ENCODE measurements at places on chromosomes 3 and 15.

DNA sequence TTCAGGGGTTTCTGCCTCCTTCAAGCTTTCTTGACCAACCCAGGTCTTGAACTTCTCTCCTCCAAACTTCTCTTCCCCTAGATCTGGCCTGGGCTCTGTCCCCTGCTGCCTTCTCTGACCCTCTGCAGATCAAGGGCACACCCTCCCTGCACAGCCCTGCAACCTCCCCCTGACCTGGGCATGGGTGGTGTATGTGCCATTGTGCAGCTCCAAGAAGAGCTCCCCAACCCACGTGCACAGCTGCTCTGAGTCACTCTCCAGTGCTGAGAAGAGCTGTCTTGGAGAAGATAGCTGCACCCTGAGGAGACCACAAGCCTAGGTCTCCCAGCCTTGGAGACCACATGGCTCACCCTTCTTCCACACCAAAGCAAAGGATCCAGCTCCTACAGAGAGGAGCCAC is 8.0 kb downstream of the MAN2C1 start:
- DNase-seq, result no peak

DNA sequence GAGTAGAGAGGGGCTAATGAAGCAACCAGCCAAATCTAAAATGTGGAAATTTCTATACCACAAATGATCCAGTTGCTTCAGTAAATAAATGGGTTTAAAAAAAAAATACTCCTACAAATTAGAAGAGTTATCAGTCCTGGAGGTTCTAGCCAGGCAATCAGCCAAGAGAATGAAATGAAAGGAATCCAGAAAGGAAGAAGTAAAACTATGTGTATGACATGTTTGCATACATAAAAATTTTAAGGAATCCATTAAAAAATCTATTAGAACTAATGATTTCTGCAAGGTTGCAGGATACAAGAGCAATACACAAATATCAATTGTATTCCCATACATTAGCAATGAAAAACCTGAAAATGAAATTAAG is 9.6 kb downstream of the MESP2 start:
- DNase-seq, result no peak

DNA sequence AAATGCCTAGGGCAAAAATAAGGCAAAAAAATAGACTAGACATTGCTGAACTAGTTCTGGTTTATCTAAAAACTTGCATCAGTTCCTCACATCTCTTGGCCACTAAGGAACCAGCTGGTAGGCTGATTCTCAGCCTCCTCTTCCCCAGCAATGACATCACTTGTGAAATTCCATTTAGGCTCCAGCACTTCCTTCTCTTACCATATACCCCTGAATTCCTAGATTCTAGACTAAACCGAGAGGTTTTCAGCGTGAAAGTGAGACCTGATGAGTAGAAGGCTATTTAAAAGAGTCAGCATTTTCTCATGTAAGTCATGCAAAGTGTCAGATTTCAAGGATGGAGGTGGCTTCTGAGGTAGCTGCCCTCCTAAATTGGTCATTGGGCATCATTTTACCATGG is 247.1 kb upstream of the CDIN1 start:
- no peak for DNase-seq

DNA sequence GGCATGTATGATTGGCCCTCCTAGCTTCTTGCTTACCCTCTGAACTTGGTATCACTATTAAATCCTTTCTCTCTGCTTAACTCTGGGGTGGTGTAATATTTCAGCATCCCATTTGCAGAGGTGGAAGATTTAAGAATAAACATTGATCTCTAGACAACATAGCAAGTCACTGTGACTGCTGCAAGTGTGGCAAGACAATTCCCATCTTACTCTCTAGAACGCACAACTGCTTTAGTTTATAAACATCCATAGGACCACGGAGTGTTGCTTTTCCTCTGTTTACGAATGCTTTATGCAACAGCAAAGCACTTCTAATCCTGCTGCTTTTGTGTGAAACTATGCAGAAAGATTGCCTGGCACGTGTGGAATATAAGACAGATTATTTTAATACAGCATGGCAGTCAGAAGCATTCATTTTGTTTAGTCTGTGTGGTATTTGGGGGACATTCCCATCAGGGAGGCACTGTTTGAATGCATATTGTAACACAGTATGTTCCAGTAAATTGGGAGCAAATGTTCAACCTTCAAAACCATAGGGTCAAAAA is 338.9 kb upstream of the TMCO5A start:
- no peak for DNase-seq

GRCh38 chr15:71844916-71845315 is 34.6 kb downstream of the NR2E3 start:
- no peak for DNase-seq

DNA sequence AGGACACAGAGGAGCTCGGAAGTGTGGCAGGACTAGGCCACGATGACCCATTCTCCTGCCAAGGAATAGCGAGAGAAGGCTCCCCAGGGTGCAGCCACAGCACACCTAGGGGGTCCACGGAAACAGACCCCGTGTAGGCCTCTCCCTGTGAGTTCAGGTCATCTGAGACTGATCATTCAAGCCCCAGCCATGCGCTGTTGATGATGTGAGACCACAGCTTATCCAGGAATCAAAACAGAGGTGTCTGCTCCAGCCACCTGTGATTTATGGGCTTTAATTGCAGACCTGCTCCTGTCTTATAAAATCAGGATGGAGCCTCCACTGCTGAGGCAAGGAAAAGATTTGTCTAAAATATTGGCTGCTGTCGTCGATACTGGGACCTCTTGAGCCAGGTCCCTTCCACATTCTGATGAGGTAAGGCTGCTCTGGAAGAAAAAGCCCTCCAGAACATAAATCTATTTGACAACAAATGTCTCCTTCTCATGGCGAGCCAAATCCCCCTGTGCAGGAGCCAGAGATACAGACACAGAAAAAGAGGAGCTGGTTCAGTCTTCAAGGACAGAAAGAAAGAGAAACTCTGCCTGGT is 186.7 kb downstream of the TJP1 start:
- DNase-seq, result no peak
